ENCODE measurements at places on chromosomes 4 and X.

- DNase-seq: no peak
These were observed 106.9 kb downstream of the KDR start for GRCh38 chr4:55018521-55018920.

DNA sequence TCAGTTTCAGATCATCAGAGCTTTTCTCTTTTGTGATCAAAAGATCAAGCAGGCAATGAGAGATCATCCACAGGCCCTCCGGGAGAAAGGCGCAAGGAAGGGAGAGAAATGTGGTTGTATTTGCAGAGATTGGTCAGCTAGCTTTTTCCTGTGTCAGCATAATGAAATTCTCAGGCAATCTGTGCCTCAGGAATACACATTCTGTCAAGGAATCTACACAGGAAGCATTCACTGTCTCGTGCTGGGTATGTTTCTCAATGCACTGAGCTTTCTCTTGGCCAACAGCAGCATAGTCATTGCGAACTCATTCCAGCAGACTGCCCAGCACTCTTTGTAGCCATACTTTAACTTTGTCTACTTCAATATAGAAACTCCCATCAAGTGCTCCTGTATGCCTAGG is 413.7 kb downstream of the PPP3CA start:
- DNase-seq: no peak

DNA sequence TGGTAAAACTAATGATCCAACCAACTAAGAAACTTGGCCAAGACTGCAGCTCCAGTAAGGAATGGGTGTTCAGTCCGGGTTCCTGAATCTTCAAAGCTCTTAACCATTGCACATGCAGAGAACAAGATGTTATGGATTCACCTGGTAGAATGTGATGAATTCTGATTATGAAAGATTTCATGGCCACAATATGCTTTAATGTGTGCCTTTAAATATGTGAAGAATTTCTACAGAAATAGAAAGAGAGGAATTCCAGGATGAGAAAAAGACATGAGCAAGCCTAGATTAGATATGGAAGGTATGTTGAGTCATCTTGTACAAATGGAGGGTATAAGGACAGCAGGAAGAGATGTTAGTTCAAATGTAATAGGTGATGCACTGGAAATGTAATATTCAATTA is 472.2 kb upstream of the TENM3 start:
- no peak for DNase-seq

DNA sequence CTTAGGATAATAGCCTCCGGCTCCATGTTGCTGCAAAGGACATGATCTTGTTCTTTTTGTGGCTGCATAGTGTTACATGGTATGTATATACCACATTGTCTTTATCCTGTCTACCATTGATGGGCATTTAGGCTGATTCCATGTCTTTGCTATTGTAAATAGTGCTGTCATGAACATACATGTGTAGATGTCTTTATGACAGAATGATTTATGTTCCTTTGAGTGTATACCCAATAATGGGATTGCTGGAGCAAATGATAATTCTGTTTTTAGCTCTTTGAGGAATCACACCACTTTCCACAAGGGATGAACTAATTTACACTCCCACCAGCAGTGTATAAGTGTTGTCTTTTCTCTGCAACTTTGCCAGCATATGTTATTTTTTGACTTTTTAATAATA is 4.6 kb downstream of the RAB33B start:
- DNase-seq: no peak

GRCh38 chrX:17983389-17983788 is 122.3 kb upstream of the RAI2 start:
- DNase-seq: no peak

- DNase-seq: no peak
These were observed 108.3 kb downstream of the AFAP1 start for GRCh38 chr4:7831330-7831729.

DNA sequence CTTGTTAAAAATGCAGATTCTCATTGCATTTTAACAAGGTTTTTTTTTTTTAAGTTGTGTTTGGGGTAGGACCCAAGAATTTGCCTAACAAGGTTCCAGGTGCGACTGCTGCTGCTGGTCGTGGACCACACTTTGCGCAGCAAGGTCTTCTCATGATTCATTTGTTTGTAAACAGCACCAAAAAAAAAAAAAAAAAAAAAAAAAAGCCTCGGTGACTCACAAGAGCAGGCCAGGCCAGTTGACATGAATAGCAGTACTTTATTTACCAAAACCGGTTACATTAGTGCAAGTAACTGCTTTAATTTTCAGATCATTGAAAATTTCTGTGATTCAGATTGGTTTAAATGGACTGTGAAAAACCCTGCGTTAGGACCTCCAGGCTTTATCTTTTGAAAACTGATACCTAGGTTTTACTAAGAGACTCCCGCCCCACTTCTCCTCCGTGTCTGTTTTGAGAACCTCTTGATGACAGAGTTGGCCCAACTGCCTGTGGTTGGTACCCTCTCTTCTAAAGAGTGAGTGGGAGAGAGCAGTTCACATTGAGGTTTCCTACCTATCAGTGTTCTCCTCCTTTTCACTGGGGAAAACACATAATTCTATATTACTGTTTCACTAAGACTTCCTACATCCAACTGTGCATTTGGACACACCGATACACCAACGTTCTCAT is 86.2 kb downstream of the PHEX start:
- DNase-seq: no peak

- no peak for DNase-seq
These were observed 372.1 kb downstream of the ZNF674 start for GRCh38 chrX:46173159-46173558.

DNA sequence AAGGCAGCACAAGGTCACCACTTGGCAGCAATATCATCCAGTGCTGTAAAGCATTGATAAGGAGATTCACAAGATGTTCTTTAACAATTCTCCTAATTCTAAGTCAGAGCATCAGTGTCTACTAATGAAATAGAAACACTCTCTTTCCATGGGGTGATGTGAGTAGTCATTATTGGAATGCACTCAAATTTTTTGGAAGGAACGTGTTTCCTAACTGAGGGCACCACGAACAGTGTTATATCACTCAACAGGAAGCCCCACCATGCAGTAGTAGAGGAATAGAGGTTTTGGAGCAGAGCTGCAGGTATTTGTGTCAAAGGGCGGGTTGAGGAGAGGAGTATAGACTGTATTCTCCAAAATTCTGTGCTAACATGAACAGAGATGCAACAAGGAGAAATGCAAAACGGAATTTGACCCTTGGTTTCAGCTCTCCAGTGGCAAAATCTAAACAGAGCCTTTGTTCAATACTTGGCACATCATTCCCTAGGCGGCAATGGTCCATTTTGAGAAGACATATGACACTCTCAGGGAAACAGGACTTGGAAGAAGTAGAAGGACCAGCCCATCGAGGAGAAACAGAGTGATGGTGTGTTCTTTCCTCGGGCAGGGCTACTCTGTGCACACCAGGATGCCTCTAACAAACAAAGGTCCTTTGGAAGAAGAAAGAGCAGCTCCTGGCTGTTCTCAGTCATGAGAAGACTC is 98.9 kb downstream of the CPEB2 start:
- no peak for DNase-seq

- no peak for DNase-seq
These were observed 74.0 kb upstream of the CENPE start for GRCh38 chr4:103272174-103272573.

DNA sequence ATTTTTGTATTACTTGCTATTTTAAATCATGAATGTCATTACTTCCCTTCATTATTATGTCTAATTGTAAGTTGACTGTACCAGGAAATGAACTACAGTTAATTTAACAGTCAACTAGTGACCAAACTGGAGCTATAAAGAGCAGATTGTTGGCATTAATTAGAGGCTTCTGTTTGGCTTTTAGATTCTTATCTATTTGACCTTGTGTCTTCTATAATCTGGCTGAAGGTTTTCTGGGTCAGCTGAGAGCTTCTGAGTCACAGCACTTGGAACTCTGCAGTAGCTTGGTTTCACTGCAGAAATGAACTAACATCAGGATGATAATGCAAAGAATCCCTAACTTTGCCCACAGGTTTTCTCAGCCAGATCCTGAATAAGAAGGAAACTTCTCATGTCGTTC is 169.2 kb upstream of the LEF1 start:
- DNase-seq: no peak

DNA sequence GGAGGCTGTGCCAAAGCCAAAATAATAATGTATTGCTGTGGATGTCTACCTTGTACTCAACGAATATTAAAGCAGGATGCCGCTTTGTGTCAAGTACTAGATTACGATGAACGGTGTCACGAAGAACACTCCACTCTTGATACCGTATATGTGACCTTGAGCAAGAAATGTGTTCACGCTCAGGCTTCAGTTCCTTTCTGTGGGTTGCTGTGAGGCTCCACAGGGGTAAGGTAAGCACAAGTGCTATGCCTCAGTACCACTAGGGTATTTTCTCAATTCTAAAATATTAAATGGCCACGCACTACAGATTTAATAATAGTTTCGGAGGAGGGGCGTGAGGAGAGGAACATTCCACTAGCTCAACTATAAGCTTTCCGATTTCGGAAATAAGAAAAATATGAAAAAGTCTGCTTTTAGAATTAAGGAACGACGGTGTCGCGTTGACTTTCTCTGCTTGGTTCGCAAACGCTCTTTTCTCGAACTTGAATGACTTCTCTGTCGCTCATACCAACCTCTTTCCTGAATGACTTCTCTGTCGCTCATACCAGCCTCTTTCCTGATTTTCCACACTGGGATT is 607 bp upstream of the SCOC start:
- no peak for DNase-seq

GRCh38 chrX:153696100-153696499 is 8.4 kb downstream of the SLC6A8 start:
- no peak for DNase-seq

GRCh38 chr4:183099537-183100297 is 660 bp downstream of the WWC2 start:
- peak; percentile 85 for DNase-seq

DNA sequence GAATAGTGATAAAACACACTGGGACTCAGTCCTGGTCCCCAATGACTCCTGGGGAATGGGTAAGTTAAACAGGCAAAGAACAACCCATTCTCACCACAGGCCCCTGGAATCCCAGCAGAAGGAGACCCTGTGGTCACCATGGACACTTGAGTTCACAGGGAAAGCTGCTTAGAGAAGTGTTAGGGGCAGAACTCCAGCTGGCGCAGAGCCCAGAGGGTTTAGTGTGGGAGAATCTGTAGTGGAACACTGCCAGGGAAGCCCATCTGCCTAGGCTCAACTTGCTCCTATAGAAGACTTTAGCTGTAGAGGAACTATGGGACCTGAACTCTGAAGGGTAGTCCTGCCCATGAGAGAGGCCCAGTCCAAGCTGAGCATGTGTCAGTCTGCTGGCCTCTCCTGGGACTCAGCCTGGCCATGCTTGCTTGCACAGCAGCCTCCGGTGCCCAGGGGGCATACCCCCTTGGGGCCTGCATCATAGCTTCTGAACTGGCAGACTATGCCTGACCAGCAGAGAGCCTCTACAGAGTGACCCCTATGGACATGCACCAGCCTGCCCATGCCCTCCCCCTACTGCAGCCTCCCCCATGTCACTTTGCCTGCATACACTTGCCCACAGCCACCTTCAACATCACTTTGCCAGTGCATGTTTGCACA is 343.5 kb downstream of the IDS start:
- no peak for DNase-seq

DNA sequence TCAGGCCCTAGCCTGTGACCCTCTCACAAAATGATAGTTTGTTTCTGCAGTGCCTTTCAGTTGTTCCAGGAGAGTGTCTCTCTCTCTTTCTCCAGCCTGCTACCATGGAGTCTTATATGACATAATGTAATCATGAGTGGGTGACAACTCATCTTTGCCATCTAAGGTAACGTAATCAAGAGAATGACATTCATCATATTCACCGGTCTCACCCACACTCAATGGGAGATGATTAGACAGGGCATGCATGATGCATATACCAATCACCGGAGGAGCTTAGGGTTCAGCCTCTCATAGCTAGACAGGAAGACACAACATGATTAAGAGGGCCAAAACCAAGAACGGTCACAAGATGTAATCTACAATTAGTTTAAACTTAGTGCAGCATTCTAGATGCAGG is 97.1 kb upstream of the FAM9B start:
- DNase-seq: no peak

GRCh38 chr4:12446256-12446655 is 1017.6 kb upstream of the HS3ST1 start:
- DNase-seq: no peak

DNA sequence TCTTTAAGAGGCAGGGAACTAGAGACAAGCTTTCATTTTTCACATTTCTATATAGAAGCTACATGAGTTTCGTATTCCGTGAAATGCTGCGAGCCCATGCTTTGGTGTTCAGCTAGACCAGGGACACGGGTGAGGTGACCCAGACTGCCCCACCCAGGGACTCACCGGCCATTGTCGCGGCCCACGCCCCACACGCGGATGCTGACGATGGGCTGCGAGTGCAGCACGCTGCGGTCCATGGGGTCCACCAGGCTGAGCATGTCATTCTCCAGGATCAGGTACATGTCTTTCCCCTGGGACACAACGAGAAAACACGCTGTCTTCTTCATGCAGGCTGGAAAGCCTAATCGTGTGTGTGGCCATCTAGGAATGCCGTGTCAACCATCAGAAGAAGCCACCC is 140.4 kb downstream of the NSUN7 start:
- DNase-seq: no peak

GRCh38 chr4:110518889-110519490 is 43.0 kb downstream of the ENPEP start:
- no peak for DNase-seq

DNA sequence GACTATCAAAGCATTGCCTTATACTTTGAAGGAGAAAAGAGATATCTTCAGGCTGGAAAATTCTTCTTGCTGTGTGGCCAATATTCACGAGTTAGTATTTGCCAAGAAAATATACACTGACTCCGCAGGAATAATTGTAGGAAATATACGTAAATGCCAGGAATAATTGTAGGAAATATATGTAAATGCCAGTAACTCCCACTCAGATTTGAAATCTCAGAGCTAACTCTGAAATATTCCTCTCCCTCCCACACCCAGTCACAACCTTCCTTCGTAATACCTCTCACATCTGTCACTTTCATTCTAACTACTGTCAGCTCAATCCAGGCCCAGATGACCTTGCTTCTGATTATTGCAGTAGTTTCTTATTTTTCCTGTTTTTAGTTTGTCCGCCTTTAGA is 73.5 kb downstream of the WDR19 start:
- DNase-seq: no peak

GRCh38 chr4:73450398-73451004 is 14.5 kb downstream of the AFP start:
- peak; percentile 51 for DNase-seq

GRCh38 chr4:20773144-20773997 is 73.1 kb downstream of the PACRGL start:
- DNase-seq: peak; percentile 72

GRCh38 chr4:131081069-131081468 is 1985.1 kb downstream of the C4orf33 start:
- no peak for DNase-seq

- no peak for DNase-seq
These were observed 3.7 kb downstream of the KLB start for GRCh38 chr4:39410415-39410814.

GRCh38 chr4:86815653-86816052 is 33.5 kb downstream of the SLC10A6 start:
- DNase-seq: no peak

- DNase-seq: no peak
These were observed 13.2 kb downstream of the TNIP2 start for GRCh38 chr4:2742823-2743517.

GRCh38 chrX:2387614-2388239 is 113.0 kb downstream of the DHRSX start:
- DNase-seq: no peak

Measured in H1 (cell line).